NCI-H510A treated with DMSO at 0.1 percent for 48 hours (cell line): ENCODE measurements at places on chromosomes 11 and 22.

- DNase-seq = no peak
Observed at GRCh38 chr22:36733271-36733670, 29.7 kb upstream of the CACNG2 start.

GRCh38 chr11:30025396-30026139 is 8.7 kb upstream of the KCNA4 start:
- no peak for DNase-seq

GRCh38 chr11:17719938-17720795 is 796 bp downstream of the MYOD1 start:
- peak; percentile 18 for DNase-seq

- no peak for DNase-seq
Observed at GRCh38 chr11:129451524-129451923, 75.9 kb downstream of the BARX2 start.

GRCh38 chr22:25582946-25583345 is 18.5 kb downstream of the GRK3 start:
- no peak for DNase-seq

- no peak for DNase-seq
Observed at GRCh38 chr11:10288881-10289764, 4.9 kb downstream of the SBF2 start.

DNA sequence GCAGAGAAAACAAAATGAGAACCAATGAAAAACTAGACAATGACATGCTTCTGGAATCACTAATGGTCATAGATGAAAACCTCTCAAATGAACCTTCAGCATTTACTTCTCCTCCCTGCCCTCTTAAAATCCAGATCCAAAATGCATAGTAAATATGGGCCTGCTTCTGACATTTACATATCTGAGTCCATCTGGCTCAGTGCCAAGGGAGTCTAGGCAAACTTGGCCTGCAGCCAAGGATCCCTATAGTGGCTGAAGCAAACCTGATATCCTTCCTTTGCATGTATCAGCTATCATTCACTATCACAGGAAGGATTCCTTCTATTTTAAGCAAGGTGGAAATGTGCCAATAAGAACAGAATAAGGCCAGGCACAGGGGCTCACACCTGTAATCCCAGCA is 104.8 kb downstream of the C11orf58 start:
- peak; percentile 61 for DNase-seq

- peak; percentile 86 for DNase-seq
Observed at GRCh38 chr22:40396882-40397281, 26.5 kb downstream of the SGSM3 start.

DNA sequence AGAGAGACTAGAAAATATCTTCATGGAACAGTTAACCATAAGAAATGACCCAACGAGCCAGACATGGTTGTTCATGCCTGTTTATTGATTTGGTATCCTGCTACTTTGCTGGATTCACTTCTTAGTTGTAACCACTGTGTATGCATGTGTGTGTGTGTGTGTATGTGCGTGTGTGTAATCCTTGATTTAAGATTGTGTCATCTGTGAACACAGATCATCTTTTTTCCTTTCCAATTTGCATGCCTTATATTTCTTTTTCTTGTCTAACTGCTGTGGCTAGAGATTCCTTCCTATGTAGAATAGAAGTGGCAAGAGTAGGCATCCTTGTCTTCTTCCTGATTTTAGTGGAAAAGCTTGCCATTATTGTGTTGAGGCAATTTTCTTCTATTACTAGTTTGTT is 16.4 kb upstream of the CLTCL1 start:
- no peak for DNase-seq

DNA sequence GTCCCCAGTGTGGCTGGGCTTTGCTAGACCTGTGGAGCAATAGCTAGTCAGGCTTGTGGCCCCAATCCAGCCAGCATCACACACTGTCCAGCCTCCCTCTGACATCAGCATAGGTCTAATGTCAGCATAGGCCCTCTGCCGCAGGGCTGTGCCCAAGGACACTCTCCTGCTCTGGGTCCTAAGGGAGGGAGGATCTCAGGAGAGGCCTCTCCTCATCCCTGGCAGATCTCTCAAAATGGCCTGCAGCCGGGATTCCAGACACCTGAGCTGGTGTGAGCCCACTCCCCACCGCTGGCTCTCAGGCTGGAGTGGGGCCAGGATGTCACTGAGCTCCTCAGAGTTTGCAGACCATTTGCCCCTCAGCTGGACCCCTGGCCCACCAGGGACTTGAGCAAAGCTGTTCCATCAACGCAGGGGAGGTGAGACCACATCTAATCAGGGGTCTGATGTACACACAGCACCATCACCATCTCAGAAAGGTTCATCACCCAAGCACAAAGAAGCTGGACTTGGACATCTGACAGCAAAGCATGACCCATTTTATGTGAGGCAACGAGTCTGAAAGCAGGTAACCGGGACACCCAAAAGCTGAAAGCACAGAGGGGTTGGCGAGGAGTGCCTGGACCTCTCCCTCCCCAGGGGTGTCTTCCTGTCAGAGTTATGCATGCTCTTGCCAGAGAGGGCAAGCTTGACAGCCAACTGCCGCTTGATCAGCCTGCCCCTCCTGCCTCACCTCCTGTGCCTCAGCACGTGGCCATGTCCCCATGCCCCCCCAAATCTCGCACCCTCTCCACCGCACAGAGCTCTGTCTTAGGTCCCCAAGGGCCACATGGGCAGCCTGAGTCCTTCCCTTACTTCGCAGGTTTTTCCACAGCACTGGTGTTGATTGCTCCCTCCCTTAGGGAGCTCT is 69.7 kb upstream of the SEPTIN5 start:
- DNase-seq = no peak

GRCh38 chr11:72432347-72433287 is 1.7 kb downstream of the CLPB start:
- DNase-seq = no peak

GRCh38 chr11:68008381-68009337 is 1.5 kb upstream of the ALDH3B1 start:
- DNase-seq = peak; percentile 39

DNA sequence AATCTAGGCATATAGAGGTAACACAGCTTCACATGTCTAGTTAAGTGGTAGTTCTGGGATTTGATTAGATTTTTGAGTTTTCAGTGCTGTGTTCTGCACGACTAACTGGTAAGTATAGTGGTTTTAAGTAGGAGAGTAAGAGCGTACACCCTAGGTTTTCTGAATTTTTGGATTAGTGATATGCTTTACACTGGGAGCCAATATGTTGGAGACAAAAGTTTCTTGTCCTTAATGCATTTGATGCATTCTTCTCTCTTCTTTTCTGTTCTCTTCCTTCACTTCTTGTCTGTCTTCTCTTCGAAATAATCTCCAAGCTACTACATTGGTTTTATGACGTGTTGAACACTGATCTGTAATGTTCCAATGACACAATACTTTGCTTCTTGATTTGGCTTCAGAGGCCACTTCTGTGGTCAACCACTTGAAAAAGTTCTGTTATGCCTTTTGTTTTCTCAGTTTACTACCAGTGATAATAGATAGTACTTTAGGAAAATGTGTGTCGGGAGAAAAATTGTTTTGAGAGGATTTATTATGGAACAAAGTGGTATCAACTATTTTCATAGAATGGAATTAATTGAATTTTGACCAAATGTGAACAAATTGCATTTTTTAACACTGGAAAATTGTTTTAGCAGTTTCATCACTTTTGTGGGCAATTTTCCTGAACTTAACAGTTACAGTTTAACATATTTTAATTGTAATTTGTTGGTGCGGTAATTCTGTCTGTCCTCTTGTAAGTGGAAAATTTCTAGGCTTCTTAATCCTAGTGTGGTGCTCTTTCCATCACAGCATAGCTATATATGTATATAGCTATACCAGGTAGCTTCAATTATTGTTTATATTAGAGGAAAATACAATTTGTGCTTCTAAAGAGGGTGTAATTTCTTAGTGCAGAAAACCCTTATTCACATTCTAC is 2.6 kb downstream of the PDE3B start:
- DNase-seq = peak; percentile 3

- DNase-seq = no peak
Observed at GRCh38 chr11:61735391-61735790, 17.0 kb upstream of the MYRF start.

DNA sequence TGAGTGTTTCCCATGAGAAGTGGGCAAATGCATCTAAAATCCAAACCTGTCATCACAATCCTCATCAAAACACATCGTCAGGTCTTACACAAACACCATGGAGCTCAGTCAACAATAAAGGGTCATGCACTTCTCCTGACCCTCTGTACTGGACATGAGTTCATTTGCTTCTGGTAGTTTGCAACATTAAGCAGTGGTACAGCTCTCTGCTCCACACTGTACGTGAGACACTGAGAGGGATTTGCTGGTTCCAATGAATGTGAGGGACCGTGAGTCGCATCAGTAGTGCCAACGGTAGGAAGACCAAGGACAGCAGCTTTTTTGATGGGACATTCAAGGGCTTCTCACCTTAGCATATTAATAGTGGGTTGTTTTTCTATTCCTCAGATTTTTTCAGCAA is 752.3 kb downstream of the OPCML start:
- no peak for DNase-seq

- DNase-seq = no peak
Observed at GRCh38 chr11:70183483-70184176, 19.5 kb upstream of the FADD start.

DNA sequence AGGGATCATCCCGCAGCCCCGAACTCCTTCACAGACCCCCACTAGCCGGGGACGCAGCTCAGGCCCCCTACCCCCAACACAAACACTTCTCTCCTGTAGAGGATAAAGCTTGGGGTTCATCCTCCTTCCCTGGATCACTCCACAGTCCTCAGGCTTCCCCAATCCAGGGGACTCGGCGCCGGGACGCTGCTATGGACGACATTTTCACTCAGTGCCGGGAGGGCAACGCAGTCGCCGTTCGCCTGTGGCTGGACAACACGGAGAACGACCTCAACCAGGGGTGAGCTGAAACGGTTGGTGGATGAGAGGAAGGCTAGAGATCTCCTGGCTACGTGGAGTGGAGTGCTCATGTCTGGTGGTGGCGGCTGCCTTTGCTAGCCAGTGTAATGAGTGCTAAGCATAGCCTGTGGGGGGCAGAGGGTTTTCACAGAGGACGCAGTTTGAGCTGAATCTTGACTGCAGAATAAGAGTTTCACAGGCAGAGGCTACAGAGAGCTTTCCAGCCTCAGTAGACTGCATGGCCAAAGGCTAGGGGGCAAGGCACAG is 580 bp downstream of the ILK start:
- DNase-seq = peak; percentile 15

- no peak for DNase-seq
Observed at GRCh38 chr11:126698576-126698975, 302.0 kb downstream of the KIRREL3 start.

- no peak for DNase-seq
Observed at GRCh38 chr11:36394056-36394455, 98.0 kb downstream of the PRR5L start.

DNA sequence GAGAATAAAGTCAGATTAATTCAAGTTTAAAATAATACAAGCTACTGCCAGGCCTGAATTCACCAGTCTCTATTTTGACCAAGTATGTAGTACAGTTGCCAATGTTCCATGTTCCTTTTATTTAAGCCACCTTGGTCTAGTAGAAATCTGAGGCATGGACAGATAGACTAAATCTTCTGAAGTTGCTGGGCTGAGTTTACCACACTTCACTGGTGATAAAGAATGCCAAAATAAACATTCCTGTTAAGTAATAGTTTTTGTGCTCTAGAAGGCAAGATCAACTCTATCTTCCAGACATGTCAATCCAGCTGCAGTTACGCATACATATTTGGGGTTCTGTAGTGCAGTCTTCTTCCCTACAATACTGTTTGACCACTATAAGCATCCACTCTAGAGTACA is 83.9 kb upstream of the C11orf87 start:
- no peak for DNase-seq

GRCh38 chr11:27201454-27202302 is 161.1 kb downstream of the BBOX1 start:
- DNase-seq = peak; percentile 86

- peak; percentile 43 for DNase-seq
Observed at GRCh38 chr11:77065878-77066228, 918 bp upstream of the CAPN5 start.

DNA sequence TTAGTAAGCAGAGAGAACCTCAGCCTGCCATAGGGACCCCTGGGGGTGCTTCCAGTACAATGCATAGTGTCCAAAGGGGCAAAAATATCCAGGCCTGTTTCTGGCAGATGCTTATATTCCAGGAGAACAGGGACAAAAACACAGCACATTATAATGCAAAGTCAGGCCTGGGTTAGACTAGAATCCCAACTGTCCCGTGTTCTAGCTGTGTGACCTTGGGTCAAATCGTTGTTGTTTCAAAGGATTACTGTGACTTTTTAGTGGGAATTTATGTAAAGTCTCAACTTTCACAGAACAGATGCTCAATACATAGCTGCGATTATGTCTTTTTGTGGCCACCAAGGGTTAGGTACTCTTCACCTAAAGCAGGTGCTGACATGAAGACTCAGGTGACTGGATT is 86.0 kb downstream of the USP35 start:
- no peak for DNase-seq

- DNase-seq = no peak
Observed at GRCh38 chr22:20094197-20094807, 14.3 kb downstream of the DGCR8 start.

- no peak for DNase-seq
Observed at GRCh38 chr11:76316726-76317125, 64.2 kb downstream of the THAP12 start.

- peak; percentile 77 for DNase-seq
Observed at GRCh38 chr11:13889552-13890249, 72.8 kb upstream of the SPON1 start.

GRCh38 chr11:105673089-105673488 is 63.2 kb downstream of the GRIA4 start:
- no peak for DNase-seq

GRCh38 chr11:4044976-4045646 is 49.5 kb upstream of the RRM1 start:
- no peak for DNase-seq

GRCh38 chr11:88320149-88320559 is 17.4 kb downstream of the CTSC start:
- no peak for DNase-seq

GRCh38 chr11:120918257-120918656 is 105.6 kb upstream of the TBCEL start:
- no peak for DNase-seq

DNA sequence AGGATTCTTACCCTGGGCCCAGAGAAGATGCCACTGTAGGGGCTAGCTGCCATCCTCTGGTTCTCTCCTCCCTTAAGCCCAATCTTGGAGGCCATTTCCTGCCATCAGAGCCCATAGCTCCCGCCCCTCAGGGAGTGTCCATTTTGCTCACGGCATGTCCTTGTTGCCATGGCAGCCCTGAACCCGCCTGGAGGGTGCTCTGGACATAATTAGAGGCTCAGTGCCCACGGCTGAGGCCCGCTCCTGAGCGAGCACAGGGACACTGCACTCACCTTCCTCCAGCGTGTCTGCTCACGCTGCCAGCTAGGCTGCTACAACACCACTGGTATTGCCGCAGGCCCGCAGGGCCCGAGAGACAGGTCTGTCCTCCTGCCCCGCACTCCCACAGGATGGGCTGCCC is 11.1 kb upstream of the SUSD2 start:
- no peak for DNase-seq

DNA sequence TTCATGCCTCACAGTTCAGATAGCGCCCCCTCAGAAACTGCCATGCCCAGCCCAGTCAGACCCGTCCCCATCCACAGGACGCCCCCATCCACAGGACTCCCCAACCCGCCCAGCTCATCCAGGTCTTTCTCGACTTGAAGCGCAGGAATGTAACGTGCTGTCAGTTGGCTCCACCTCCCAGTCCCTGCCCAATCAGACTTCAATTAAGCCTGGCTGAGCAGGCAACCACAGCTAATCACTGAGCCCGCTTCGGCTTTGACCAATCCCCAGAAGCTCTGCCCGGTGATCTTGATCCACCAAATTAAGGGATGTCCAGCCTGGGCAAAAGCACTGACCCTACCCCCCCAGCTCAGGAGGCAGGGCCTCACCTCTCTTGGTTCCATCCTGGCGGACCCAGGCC is 10.5 kb upstream of the MFNG start:
- DNase-seq = no peak
